ENCODE measurements at places on chromosomes 1 and 21.
A peak's percentile ranks its signal among the peaks of the same experiment; 100 is the strongest.

- no peak for DNase-seq
These were observed 3.6 kb downstream of the SCNN1D start for GRCh38 chr1:1283821-1284220.

- no peak for DNase-seq
These were observed 31.6 kb downstream of the ZC3H11B start for GRCh38 chr1:219581344-219581743.

DNA sequence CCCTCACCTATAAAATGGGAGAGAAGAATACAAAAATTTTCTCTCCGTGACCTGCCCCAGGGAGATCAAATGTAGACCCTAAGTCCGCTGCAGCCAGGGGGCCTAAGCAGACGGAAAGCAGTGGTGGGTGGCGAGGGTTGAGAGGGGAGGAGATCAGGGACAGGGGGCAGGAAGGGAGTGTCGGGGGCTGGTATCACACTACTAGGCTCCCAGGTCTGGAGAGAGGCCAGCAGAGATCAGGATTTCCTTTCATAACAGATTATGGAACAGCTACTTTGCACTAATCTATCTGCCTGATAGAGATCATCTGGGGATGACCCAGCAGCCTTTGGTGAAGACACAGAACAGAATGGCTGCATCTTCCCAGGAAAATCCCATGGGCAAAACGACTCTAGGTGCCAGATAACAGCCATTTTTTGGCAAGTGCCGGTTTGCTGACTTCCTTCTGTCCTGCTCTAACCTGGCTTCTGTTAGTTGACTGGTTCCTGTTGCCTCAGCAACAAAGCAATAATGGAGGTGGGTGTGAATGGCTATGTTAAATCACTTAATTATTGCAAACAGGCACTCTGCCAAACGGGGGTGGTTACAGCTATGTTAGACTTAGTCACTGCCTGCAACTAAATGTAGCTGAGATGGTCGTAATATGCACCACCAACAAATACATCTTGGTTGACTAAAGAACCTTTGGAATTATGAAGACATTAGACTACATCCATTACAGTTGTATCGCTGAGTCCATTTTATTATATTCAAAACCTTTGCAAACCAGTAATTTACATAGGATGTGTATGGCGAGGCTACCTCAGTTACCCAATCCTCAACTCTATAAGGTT is 30.0 kb upstream of the EPS8L3 start:
- no peak for DNase-seq

GRCh38 chr1:236451796-236452373 is 57.8 kb downstream of the EDARADD start:
- DNase-seq, result peak; percentile 40

GRCh38 chr1:101004670-101005069 is 20.9 kb downstream of the DPH5 start:
- no peak for DNase-seq

DNA sequence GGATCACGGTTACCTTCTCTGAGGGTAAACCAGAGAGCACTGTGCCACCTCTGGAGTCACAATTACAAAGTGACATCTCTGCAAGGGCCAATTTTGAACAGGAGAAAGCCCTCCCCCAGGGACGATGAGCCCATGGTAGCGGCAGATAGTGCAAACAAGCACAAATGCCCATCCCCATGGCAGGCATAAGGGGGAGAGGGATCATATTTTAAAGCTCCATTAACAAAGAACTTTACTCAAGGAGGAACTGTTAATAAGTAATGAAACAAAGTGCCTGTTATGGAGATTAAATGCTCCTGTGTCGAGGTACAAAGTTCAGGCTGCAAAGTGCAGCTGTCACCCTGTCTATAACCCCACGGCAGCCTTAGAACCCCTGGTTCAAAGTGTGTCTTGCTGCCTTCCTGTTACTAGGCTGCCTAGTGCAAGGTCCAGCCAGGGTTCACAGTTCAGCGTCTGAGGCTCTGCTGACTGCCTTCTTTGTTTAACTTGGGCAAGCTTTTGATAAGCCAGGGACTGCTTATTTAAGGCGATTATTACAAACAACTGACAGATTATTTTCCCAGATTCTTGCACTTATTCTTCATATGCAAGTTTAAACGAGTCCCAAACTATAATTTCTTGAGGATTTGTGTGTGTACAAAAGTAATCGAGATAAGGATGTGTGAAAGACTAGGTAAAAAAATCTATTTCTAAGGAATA is 75.7 kb upstream of the NRIP1 start:
- DNase-seq, result no peak

DNA sequence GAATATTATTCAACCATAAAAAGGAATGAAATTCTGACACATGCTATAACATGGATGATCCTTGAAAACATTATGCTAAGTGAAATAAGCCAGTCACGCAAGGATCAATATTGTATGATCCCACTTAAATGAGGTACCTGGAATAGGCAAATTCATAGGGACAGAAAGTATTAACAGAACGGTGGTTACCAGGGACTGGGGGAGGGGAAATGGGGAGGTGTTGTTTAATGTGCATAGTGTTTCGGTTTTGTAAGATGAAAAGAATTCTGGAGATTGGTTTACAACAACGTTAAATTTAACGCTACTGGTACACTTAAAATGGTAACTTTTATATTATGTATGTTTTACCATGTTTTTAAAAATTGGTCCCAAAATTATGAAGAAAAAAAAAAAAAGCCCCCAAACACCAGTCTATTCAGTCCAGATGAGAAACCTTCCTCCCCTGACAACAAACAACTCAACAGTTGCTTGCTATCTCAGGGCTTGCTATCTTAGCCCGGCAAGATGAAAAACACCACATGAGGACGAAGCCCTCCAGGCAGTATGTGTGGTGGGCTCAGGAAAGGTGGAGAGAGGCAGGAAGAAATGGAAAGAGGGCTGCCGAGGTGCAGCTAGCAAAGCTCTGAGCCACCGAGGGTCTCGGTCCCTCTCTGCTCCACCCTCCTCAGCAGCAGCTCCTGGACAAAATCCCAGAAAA is 8.5 kb downstream of the NUAK2 start:
- DNase-seq, result no peak

DNA sequence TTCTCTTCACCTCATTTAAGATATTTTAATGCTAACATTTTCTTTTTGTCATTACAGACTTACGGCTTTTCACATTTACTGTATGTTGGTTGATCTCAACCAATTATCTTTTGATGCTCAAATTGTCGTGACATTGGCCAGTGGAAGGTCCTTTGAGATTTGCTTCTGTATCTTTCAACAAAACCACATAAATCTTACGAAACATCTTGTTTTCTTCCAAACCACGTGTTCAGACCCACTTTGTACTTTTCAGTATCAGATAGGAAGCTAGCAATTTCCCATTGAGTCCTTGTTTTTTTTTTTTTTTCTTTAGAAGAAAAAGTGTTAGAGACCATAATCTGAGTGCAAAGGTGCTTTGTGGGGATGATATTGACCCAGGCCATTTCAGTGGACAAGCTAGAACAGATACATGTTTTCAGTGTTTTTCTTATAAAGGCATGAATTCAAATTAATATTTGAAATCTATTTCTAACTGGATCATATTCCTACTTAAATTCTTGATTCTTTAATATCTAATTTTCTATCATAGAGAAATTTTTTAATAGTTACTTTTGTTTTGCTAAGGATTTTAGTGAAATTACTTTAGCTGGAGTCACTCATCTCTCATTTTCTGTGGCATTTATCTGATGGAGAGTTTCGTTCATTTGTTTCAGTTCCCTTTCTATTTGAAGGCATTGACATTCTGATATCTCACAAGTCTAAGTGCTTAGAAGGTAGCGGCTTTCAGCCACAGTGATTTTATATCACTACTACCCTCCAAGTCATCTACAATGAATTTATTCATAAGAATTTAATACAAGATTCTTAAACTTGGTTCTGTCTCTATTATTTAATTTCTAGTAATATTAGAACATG is 26.7 kb downstream of the ATG4C start:
- DNase-seq, result no peak

DNA sequence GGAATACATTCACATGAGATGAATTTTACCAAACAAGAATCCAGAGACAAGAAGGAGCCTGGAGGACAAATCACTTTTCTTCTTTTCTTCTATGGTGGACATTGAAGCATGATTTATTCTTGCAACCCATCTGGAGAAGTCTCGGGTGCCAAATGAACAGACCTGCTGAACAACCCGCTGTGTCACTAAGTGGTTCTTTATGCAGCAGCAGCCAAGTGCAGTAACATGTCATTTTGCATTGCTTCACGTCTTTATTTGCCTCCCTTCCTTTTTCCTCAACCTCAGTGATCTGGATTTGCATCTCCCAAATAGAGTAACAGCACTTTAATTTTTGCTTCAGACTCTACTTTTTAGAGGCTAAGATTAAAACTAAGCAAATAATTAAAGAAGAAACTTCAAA is 50.0 kb upstream of the TENT5C start:
- no peak for DNase-seq

GRCh38 chr21:35367553-35367952 is 318.5 kb upstream of the RUNX1 start:
- DNase-seq, result no peak

GRCh38 chr1:75548721-75549480 is 62.0 kb downstream of the SLC44A5 start:
- no peak for DNase-seq

DNA sequence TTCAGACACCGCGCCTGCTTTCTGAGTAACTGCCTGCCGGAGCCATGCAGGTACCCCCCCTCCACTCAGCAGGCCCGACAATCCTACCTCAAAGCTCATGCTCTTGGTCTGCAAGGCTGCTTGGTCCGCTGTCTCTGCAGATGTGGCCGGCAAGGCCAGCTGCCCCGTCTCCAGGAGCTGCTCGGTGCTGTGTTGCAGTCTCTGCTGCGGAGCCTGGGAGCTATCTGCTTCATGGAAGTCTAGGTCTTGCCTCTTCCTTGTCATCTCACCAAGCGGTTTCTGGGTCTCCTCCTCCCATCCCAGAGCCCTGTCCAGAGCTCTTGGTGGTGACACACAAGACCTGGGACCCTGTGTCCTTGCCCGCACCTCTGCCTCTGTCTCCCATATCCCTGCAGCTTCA is 24.0 kb upstream of the GNPAT start:
- no peak for DNase-seq

GRCh38 chr21:33988237-33989017 is 72.8 kb upstream of the ATP5PO start:
- no peak for DNase-seq

DNA sequence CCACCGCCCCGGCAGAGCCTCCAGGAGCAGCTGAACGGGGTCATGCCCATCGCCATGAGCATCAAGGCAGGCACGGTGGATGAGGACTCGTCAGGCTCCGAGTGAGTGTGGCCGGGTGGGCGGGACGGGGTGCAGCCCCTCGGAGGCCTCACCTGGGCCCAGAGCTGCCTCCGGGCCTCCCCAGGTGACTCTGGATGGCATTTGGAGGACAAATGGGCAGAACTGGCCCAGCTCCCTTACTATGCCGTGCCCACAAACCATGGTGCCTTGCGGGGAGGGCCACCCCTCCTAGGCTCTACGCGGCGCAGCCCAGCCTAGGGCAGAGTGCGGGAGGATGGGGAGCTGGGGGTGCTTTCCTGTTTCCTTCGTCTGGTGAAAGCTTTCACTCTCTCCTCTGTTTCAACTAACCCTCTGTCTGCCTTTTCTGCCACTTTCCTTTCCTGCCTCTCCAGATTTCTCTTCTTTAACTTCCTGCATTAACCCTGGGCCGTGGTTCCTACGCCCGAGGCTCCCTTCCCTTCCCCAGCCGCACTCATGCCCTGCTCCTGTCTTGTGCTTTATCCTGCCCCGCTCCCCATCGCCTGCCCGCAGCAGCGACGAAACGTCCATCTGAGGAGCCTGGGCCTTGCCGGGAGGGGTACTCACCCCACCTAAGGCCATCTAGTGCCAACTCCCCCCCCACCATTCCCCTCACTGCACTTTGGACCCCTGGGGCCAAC is 9.2 kb downstream of the PSRC1 start:
- no peak for DNase-seq

DNA sequence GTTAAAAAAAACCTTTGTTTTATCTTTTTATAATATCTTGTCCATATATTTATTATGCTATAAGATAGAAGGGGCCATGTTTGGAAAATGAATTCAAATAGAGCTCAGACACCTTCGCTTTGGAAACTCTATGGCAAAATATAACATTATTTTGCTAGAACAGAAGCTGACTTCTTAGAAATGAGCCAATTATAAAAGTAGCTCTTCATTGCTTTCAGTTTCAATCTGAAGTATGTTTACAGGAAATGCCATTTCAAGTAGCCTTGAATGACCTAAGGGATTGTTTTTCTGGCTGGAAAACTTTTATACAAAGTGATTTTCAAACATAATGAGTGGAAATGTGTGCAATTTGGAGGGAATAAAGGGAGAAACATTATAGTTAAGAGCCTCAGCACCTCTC is 37.8 kb upstream of the GBP5 start:
- no peak for DNase-seq

DNA sequence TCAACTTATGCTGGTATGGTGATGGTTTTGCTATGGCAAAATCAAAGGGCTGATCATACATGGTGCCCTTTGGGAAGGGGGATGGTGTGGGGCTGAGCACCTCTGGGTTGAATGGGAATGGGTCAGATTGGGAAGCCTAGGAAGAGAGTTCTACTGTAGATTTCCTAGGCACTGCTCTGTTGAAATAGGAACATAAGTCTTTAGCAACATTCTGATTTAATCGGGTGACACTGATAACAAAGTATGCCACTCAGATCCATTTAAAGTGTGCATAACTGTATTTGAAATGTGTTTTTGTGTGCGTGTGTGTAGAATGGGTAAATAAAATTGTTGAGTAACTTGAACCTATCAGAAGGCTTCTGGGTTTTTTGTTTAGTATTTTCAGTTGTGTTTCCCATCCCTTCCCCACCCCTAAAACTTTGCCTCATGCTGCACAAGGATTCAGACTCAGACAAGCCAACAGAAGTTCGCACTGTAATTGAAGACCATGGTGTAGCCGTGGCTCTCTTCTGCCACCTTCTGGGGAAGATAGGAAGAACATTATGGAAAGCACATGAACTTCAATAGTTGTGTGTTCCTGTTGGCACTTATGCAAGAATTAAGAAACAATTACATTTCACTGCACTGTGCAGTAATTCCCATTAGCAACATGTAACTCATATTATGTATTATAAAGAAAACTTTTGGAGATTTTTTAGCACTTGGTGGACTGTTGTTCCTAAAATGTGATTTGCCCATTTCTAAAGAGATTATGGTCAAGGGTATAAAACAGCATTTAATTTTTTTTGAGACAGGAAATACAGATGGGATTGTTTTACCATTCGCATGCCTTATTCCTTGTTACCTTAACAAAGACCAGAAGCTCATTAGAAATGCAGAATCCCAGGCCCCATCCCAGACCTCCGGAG is 10.9 kb upstream of the C4BPB start:
- DNase-seq, result peak; percentile 30

- DNase-seq, result no peak
These were observed 43.0 kb upstream of the TARS2 start for GRCh38 chr1:150444232-150444631.

DNA sequence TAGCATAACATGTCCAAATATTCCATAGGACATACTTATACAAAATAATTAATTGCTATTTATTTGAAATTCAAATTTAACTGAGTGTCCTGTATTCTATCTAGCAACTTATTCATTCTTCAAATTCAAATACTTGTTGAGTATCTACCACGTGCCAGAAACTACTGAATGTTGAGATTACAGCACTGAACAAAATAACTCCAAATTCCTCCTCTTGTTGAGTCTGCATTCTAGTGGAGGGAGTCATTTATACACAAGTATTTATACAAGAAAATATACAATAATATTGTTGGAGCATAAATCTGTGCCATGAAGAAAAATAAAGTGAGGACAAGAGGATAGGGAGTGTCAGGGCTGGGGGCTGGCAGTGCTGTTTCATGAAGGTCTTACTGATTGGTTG is 43.7 kb upstream of the CDC42BPA start:
- DNase-seq, result no peak

Measured in H54 (cell line).